Fibroblast of the aortic adventitia (primary cell): ENCODE measurements at places on chromosomes 13 and 19. TPM values are rescaled to one million over a fixed set of nuclear protein-coding genes. Genes with fewer than 3 reads are reported as not detected.

PLVAP gene
- 0.09 TPM in 1 of 2 replicates, not detected in the other for total RNA-seq

ZNF699 gene
- 8.9 and 12.4 TPM in 2 replicates for total RNA-seq

TMEM259 gene
- total RNA-seq, result 44.7 and 49.9 TPM in 2 replicates

ELSPBP1 gene
- not detected in 2 replicates for total RNA-seq
